ENCODE measurements at places on chromosomes 2 and 18.

DNA sequence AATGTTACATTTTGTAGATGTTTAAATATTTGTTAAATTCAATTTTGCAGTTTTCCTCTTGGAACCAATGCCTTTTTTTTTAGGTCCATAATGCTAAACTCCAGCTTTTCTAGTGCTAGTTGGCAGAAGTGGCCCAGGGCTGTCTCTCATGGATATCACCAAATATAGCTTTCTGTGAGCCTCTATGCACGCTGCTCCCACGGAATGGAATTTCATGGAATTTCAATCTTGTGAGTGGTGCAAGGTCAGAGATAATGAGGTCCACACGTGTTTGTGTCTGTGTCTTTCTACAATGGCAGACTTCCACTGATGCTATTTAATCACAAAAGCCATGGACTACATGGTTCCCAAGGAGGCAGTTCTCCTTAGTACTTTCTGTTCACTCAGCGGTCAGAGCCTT, 191.5 kb upstream of the PARD3B start:
- DNase-seq, result no peak

DNA sequence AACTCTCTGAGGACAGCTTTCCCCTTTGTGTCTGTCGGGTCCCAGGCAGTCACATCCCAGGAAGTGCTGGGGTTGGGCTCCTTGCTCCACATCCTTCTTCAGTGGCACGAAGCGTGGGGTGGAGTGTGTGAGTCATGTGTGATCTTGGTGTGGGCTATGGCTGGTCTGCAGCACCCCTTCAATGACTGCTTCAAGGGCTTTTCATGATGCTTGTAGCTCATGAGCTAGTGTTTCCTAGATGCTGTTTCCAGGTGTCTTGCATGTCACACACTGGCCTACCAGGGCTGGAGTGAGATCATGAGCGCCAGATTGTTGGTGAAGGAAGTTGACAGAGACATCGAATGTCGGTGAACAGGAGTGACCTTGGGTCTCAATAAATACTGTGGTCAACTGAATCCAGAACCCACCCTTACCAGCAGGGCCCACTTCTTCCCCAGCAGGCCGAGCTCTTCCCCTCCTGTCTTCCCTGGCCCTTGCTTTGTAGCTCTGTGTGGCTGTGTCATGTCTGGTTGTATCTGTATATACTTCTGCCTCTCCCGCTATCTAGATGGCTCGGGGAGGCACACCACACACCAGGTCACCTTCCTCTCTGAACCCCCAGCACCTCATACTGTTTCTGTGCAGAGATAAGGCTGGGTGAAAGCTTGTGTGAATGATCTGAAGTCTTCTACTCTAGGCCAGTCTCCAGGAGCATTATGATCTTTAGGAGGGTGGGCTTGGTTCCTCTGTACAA, 3.8 kb downstream of the C2orf92 start:
- peak; percentile 69 for DNase-seq

- no peak for DNase-seq
Measured at GRCh38 chr18:36377626-36378025, 80.1 kb downstream of the FHOD3 start.

DNA sequence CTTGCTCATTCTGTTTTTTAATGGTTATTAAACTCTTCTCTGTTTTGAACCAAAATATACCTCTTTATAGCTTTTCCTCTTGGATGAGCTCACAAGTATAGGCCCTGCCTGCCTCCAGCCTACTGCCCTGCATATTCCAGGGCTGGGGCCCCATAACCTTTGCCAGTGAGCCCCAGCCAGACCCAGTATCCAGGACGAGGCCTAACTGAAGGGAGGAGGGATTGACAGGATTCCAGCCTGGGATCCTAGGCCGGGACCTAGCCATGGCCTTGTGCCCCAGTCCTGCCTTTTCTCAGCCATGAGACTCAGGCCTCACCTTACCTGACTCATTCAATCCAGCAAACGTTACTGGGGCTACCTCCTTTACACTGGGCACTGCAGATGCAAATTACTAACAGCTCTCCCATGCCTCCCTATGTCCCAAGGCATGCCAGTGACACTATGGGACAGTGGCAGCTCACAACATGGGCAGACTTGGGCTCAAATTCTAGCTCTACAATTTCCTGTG, 159.2 kb downstream of the DDX1 start:
- no peak for DNase-seq

- no peak for DNase-seq
Measured at GRCh38 chr2:166384774-166385173, 9.0 kb upstream of the SCN9A start.

DNA sequence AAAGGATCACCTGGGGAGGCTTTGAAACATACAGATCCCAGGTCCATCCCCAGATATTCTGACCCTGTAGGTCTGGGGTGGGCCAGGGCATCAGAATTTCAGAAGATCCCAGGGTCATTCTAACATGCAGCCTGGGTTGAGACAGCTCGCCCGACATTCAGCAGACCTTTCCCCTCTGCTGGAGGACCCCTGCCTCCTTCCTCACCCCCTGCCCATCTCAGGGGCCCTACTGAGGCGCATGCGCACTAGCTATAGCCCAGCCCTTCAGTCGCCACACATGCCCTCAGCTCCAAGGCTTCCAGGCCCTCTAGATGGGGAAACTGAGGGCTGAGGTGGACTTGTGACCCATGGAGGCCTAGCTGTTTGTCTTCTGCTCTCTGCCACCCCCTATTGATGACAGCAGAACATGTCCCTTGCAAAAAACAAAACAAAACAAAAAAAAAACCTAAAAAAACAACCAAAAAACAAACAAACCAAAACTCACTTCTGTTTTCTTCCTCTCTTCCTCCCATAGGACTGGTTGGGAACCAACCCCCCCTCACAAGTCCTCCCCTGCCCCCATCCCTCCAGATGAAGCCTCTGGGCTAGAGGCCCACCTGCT, 91.3 kb downstream of the ZBTB7C start:
- no peak for DNase-seq

GRCh38 chr2:199973703-199974102, 18.3 kb downstream of the MAIP1 start:
- DNase-seq, result no peak

GRCh38 chr2:231015478-231015877, 19.6 kb downstream of the SPATA3 start:
- no peak for DNase-seq

GRCh38 chr2:189522435-189523151, 58.0 kb downstream of the SLC40A1 start:
- no peak for DNase-seq

- peak; percentile 75 for DNase-seq
Measured at GRCh38 chr2:237556773-237557632, 9.4 kb upstream of the PRLH start.

DNA sequence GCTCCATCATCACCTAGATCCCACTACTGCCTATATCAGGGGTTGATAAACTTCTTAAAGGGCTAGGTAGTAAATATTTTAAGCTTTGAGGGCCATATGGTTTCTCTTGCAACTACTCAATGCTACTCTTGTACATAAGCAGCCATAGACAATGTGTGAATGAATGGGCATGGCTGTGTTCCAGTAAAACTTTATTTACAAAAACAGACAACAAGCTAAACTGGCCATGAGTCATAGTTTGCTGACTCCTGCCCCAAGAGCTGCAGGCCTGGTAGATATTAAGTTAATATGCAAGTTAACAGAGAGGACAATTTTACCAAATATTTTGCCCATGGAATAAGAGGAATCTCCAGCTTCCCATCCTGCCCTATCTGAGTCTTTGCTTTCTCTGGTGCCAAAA, 29.8 kb upstream of the MYO3B start:
- DNase-seq, result no peak

DNA sequence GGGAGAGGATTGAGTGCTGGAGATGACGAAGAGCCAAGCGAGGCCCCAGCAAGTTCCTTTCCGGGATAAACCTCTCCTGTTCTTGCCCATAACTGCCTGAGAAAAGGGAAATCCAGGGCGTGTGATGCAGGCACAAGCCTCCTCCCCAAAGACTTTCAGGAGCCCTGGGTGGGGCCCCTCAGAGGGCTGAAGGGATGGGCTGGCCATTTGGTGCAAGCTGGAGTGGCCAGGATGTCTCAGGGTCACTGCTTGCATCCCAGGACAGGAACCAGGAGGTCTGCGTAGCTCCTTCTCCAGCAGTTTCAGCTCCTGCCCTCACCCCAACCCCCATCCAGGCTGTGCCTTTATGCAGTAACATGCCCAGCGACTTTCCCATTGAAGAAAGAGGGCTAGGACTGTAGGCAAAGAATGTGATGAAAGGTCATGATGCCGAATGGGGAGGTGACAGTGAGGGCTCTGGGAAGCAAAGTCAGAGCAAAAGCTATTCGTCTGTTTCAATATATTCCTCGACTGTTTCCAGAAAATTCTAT, 80.2 kb downstream of the PXDN start:
- DNase-seq, result no peak

DNA sequence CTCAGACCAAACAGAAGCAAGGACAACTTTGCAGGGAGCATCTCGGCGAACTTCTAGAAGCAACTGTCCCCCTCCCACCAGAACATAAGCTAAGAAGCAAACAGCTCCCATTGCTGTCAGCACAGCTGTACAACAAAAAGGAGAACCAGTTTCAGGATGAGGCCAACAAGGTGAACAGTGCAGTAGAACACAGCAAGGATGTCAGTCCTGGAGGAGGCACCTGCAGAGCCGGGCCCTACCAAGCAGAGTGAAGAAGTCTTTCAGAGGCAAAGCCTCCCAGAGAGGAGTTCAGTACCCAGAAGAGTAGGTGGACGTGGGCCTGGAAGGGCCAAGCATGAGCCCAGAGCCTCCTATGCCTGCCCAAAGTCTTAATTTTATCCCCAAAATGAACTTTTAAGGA, 1.0 kb downstream of the PASK start:
- DNase-seq, result no peak

DNA sequence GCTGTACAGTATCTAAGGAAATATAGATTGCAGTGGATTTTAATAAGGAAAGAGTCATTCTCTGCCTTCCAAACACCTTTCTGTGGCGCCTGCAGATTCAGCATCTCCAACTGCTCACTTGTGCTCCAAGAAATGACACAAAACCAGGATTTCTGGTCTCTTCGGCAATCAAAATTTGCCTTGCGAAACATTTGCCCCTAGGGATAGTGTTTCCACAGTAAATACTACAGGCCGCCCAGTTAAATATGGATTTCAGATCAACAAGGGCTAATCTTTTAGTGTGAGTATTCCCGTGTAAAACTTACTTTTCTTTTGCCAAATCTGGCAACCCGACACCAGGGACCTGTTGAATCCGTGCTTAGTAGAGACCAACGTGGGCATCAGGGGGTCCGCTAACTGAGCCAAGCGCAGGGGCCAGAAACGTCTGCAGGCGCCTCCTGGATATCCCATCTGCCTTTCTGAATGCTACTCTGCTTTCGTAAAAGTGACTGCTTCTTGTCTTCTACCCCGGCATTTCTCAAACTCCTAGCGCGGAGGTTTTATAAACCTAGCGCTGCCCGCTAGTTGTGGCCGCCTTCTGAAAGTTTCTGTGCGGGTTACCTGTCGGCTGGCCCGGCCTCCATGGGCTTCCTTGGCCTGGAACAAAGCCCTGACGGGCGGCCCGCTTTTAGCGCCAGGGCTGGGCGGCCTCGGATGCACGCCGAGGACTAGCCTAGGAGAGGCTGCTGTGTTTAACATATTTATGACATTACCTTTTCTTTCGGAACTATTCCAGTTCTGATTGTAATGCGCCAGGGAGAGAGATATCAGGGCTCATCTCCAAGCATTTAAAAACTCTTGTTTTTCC, 2.5 kb downstream of the CYP1B1 start:
- DNase-seq, result no peak

DNA sequence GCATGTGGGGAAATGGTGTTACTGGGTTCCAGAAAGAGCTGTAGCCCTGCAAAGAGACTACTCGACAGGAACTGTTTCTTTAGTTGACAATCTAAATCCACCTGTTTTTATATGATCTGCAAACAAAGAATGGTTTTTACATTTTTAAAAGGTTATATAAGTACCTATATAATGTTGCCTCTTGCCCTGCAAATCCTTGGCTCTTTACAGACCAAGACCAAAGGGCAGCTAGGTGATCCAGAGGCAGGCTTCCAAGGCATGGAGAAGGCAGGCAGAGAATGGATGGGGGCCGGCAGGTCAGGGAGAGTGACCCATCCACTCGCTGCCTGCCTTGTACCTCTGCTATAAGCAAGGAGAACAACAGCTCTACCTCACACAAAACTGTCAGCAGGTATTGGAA, 173.6 kb downstream of the ANTXR1 start:
- DNase-seq, result no peak

DNA sequence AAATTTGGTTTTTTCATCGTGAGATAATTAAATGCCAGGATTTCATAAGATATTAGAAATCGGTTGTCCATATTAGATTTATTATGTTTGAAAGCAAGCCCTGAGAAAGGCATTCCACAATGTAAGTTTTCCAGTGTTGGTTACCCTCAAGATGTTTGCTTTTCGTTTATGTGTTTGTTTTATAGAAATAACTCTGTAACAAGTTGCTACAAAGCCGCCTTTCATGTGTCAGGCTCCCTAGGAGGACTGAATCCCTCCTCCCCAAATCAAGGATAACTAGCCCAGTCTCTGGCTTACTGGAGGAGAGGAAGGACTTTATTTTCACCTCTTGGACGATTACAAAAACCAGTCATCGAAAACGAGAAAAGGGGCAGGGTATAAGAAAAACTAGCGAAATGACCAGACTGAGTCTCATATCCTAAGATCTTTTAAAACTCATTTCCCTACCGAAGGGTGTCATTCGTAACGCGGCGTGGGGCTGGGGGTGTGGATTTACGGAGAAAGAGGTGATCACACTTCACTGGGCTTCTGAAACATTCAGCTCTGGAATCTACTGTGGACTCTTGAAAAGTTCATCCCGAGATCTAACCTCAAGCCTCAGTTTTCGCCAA, 1.0 kb upstream of the PEX13 start:
- peak; percentile 75 for DNase-seq

DNA sequence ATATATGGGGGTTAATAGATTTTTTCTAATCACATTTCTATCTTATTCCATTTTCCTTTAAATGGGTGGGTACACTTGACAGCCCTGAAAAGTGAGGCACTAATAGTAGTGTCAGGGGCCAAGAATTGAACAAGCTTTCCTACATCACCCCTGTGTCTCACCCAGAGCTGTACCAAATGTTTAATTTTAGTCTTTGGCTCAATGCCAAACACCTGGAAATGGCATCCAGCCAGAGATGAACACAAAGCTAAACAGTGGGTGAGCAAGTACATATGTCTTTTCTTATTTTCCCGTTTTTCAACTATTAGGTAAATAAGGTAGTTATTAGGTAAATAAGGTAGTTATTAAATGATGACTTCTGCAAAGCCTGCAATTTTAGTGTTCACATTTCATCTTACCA, 276.3 kb upstream of the ERBB4 start:
- DNase-seq, result no peak

- peak; percentile 34 for DNase-seq
Measured at GRCh38 chr18:14086458-14087231, 45.6 kb downstream of the ZNF519 start.

GRCh38 chr2:102708847-102709559, 52.8 kb upstream of the TMEM182 start:
- no peak for DNase-seq

DNA sequence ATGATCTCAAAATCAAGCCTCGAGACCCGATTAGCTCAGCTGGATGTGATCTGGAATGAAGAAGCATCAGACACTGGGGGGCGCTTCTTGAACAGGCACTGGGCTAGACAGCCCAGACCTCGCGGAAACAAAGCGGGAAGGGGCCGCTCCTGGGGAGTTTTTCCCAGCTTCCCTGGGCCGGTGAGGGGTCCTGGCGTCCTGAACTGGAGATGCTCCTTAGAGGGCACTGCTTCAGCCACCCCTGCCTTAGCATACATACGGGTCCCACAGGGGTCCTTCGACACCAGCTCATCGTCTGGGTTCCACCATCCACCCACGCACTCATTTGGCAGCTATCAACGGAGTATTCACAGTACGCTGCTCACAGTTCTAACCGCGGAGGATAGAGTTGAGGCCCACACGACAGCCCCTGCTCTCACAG, 146.7 kb downstream of the TSN start:
- DNase-seq, result no peak

- DNase-seq, result no peak
Measured at GRCh38 chr2:85772841-85773491, 19.2 kb downstream of the ATOH8 start.
